ENCODE measurements at places on chromosomes 11 and 22.
A peak's percentile ranks its signal among the peaks of the same experiment; 100 is the strongest.

DNA sequence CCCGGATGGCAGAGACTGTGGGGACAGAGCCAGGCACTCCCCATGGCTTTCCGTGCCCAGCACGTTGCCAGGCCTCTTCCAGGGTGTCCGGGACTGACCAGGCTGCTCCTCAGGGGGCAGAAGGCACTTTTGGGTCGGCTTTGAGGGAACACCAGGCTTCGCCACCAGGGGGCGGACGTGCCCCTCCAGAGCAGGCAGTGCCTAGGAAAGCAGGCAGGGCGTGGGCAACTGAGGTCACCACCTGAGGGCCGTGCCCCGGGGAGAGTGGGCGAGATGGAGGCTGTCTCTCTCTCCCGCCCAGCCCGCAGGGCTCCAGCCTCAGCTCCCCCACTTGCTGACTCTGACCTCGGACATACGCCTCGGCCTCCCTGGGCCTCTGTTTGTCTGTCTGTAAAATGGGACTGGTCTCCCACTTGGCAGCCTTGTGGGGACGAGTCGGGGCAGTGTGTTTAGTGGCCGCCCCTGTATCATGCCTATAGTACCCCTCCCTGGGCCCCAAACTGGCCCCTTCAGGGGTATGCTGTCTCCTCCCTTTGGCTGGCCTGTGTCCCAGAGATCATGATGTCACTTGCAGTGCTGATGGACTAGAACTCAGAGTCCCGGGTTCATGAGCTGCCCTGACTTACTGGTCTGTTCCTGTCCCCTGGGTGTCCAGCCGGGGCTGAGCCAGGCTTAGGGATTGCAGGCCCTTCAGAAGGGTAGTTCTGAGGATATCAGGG lies 4.4 kb upstream of the PRR5 start:
- DNase-seq, result peak; percentile 36

DNA sequence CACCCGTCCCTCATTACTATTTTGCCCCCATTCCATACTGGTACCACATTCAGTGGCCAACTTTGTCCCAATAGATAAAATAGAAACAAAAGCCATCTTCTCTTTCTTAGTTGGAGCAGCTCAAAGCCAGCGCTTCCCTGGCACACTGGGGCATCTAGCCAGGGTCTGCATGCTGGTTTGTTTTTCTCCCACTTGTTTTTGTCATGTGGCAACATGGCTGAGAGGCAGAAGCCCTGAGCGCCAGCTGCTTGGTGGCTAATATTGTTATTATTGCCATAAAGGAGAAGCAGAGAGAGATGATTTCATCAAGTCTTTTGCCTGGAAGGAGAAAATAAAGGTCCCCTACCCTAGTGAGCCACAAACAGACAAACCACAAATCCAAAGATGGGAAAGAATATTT lies 48.4 kb upstream of the CRTAM start:
- no peak for DNase-seq

DNA sequence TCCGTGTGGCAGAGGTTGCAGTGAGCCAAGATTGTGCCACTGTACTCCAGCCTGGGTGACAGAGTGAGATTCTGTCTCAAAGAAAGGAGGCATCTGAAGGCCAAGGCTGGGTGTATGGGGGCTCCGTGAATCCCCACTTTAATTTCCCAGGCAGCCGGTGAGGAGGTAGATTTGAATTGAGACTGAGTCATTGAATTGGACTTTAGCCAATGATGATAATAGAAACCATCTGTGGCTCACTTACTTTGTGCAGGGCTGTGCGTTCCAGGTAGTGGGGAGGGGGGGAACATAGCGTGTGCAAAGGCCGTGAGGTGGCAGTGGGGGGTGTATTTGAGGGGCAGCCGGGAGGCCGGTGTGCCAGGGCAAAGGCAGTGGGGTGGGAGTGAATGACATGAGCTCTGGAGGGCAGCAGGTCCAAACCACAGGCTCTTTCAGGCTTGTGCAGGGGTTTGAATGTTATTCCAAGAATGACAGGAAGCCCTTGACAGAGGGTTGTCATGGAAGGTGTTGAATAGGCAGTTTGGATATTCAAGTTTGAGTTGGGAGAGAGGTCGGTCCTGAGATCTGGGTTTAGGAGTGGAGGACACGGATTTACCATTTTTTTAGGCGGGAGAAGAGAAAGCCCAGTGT lies 6.1 kb downstream of the ARHGAP8 start:
- peak; percentile 32 for DNase-seq

GRCh38 chr11:75001686-75002085 lies 13.0 kb downstream of the NEU3 start:
- DNase-seq, result no peak

DNA sequence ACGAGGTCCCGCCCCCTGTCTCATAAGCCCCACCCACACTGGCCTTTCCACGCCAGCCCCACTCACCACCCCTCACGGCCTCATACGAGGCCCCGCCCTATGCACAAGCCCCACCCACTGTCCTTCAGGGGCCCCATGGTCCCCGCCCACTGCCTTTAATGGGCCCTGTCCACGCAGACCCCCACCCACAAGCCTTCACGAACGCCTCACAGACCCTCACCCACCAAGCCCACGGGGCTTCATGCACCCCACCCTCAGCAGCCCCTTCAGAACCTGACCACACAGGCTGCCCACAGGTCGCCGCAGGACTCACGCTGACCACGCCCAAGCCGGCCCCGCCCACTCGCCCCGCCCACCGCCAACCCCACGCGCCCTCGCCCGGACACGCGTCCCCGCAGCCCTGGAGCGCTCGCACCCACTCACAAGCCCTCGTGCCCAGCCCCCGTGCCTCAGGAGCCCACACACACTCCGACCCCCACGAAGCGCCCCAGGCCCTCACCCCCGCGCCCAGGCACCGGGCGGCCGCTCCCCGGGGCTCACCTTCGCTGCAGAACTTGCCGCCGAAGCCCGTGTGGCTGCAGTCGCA lies 10.5 kb downstream of the NRXN2 start:
- no peak for DNase-seq

DNA sequence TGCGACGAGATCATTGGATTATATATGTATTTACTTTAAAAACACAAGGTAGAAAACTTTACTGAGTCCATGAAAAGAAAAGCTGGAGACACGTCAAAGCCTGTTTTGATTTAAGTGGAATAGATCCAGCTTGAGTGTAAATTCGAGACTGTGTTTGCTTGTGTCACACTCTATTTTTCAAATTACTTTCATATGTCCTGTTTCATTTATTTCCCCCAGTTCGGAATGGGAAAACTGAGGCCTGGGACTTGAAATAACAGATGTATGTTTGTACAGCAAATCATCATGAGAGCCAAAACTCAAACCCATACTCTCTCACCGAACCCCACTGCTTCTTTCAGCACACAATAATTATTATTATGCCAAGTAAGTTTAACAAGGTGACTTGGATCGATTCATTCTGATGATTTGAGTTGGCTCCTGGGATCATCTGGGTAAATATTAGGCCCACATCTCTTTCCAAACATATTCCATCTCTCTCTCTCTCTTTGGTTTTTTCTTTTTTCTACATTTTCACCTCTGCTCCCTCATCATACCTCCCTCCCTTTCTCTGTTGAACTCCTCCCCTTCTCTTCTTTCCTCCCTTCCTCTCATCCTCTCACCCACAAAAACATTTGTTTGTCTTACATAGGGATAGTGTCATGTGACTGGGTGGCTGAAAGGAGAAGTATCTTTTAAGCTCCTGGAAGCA lies 21.2 kb downstream of the FZD4 start:
- DNase-seq, result no peak

DNA sequence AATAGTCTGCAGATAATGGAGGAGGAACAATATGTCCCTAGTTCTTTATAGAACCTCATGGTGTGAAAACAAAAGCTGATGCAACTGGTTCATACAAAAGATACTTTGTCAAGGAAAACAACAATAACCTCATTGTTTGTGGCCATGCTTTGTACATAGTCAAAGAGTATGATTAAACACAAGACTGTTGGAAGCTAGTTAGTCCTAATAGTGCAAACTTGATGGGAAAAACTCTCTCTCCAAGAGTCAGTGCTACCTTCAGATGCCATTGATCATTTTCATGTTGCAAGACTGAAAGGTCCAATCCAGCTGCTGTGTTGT lies 20.1 kb upstream of the PLAAT2 start:
- no peak for DNase-seq

- DNase-seq, result no peak
Measured at GRCh38 chr22:28658448-28658847, 21.2 kb downstream of the TTC28 start.

DNA sequence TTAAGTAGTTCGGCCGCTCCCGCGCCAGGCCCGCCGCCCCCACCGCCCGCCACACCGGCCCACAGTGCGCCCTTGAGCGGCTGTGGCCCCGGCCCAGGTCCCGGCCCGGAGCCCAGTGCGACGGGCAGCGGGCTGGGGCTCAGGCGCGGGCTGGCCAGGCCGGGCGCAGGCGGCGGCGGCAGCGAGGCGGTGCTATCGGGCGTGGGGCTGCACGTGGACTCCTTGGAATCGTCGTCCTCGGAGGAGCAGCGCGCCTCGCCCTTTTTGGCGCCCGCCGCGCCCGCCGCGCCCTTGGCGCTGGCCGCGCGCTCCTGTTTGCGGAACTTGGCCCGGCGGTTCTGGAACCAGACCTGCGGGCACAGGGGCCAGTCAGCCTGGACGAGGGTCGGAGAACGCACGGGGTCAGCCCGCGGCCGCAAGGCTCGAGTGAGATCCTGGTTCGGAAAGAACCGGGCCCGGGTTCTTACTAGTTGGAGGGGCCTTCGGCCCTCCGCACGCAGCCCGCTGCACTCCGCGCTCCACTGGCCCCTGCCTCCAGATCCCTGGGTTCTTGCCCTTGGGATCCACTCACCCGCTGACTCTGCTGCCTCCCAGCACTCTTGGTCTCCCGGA lies 4.0 kb downstream of the PHOX2A start:
- no peak for DNase-seq

GRCh38 chr11:74465291-74465708 lies 2.0 kb downstream of the KCNE3 start:
- DNase-seq, result no peak
